GM23338 (cell line): ENCODE measurements at places on chromosomes 5 and 9.

GRCh38 chr9:9730174-9730573 is 882.6 kb downstream of the PTPRD start:
- no peak for DNase-seq

DNA sequence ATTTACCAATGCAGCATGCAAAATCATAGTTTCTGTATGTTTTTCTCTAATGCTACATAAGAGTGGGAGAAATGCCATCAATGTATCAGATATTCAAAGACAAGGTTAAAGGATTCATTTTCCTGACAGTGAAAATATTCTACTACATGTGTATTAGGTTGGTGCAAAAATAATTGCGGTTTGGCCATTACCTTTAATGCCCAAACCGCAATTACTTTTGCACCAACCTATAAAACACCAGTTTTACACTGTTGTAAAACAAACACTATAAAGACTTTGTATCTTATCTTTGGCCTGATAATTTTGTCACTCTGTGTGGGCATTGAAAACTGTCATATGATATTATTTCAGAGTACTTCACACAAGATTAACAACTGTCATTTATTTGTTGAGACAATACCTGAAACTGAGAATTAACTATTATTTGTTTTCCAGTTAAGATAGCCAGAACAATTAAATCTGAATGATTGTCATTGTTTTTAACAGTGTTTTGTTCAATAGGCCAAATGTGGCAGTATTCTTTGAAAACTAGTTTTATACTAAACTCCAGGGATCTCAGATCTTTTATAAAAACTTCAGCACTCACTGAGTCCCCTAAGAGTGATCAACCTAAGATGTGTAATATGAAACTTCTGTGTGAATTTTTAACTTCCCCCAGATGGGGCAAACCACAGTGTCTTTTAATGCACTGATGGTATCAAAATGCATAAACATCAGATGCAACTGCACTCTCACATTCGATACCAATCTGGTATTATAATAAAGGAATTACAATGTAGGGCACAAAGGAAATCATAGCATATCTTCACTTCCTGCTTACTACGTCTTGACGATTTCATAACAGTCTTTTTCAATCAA is 53.8 kb upstream of the FBN2 start:
- DNase-seq, result no peak

- DNase-seq, result no peak
Measured at GRCh38 chr5:73387601-73388305, 60.8 kb downstream of the FOXD1 start.

DNA sequence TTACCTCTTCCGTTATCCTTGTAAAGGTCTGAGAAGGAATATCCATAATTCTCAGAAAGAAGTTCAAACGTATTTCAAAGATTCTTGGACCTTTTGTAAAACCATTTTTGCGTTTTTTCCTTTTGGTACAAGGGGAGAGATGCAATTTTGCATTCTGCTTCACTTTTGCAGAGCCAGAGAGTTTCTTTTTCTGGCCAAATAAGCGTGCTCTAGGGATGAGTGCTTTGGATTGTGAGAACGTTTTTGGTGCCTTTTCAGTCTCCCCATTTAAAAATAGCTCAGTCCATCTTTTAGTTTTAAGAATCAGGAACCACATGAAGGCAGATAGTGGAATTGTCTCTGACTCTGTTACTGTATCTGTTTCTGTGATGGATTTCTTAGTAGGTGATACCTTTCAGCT is 1.5 kb downstream of the ARHGAP26 start:
- no peak for DNase-seq

GRCh38 chr5:170076211-170076610 is 29.5 kb upstream of the FOXI1 start:
- no peak for DNase-seq

DNA sequence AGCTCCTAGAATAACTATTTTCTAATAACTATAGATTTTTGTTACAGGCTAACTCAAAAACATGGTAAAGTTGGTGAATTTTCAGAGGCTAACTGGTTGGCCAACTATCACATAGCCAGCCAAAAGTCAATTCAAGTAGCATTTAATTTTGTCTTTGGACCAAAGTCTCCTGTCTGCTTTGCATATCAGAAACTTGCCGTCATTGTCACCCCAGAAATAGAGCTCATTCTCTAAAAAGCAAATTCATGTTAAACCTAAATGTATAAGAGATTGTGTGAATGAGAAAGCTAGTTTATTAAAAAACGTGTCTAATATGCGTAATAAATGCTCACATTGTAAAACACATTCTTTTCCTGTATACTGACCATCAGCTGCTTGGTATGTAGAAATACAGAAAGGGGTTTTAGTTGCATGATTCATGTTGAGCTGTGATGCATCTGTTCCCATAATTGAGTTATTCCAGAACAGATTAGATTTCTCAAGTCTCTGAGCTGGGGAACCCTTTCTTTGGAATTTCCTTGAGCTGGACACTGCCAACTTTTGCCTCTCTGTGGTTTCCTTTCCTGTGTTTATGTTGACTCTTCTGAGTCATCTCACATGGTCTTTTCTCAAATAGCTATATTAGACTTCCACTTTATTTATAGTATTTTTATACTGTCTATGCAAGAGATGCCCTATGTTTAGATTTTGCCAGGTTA is 7.3 kb downstream of the SRFBP1 start:
- DNase-seq, result no peak

GRCh38 chr5:53069626-53070025 is 39.9 kb downstream of the MOCS2 start:
- DNase-seq, result no peak

- DNase-seq, result no peak
Measured at GRCh38 chr9:114465906-114466900, 39.1 kb downstream of the WHRN start.

GRCh38 chr5:135162661-135163265 is 128.7 kb upstream of the PITX1 start:
- peak; percentile 10 for DNase-seq

- no peak for DNase-seq
Measured at GRCh38 chr5:150789450-150789849, 10.9 kb downstream of the SMIM3 start.

- no peak for DNase-seq
Measured at GRCh38 chr5:89584339-89584956, 701.5 kb upstream of the MEF2C start.

DNA sequence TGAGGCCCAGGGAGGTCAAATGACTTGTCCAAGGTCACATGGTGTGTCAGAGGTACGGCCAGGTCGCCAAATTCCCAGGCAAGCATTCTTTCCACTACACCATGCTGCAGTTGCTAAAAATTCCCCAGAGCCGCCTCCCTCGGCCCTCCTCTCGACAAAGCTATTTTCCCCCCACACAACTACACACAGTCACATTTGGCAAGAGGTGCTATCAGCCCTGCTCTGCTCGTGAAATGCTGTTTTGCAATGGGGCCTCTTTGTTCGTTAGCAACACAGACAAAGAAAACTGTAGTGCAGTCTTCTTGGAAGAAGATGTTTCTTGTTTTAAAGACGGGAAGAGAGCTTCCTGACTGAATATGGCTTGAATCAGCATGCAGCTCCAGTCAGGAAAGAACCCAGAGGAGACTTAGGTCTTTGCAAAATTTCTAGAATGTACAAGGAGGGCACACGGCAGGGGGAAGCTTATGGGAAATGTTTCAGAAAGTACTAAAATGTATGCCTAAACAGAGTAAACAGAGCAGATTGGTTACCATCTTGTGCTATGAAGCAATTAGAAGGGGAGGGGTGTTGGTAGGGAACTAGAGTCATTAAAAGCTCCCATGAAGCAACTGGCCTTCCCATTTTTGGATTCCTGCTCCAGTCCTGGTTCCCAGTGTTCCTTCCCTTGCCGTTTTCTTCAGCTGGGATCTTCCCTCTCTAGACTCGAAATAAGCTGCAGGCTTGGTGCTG is 14.2 kb downstream of the SLIT3 start:
- no peak for DNase-seq
